H1 (cell line): ENCODE measurements at places on chromosomes 6 and 20. TPM values are rescaled to one million over a fixed set of nuclear protein-coding genes. Genes with fewer than 3 reads are reported as not detected.

DNA sequence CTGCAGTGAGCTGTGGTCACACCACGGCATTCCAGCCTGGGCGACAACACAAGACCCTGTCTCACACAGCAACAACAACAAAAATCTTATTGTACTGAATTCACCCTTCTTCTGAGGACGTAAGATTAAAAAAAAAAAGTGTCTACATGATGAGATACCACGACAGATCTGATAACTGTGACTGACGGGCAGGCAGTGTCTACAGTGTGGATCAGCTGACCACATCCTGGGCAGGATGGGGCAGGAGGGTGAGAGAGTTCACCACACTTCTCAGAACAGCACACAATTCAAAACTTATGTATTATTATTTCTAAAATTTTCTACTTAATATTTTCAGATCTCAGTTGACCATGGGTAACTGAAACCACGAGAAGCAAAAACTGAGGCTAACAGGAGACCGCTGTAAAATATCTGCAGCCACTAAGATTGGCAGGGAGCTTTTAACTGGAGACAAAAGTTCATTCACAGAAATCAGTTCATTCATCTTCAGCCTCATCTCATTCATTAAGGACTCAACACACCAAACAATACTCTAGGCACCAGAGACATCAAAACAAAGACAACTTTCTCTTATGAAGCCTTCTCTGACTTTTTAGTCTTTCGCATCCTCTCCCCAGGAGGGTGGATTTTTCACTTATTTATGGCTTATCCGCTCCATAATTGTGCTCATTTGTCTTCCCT lies 15.7 kb upstream of the NHSL1 start:
- no peak for DNase-seq
- no peak overlapping the region for H3K27ac ChIP-seq
- no peak overlapping the region for H3K4me3 ChIP-seq
- H3K36me3 ChIP-seq: no peaks in the 10 kb centered on the region
- H3K4me1 ChIP-seq: peaks cover 3% of the 10 kb centered on the region
- H3K27me3 ChIP-seq: no peaks in the 10 kb centered on the region

- H3K36me3 ChIP-seq: no peaks in the 10 kb centered on the region
- no peaks in the 10 kb centered on the region for H3K27me3 ChIP-seq
- H3K4me1 ChIP-seq: no peaks in the 10 kb centered on the region
- H3K27ac ChIP-seq: no peak overlapping the region
- no peak overlapping the region for H3K4me3 ChIP-seq
Measured at GRCh38 chr6:164842085-164842484, 467.3 kb downstream of the C6orf118 start.

Gene IL20RA
- 1.5 and 1.7 TPM in 2 replicates for total RNA-seq

GRCh38 chr20:33437141-33437911 lies 6.2 kb downstream of the SNTA1 start:
- no peaks in the 10 kb centered on the region for H3K36me3 ChIP-seq
- no peak for DNase-seq
- H3K4me1 ChIP-seq: no peaks in the 10 kb centered on the region
- H3K4me3 ChIP-seq: no peak overlapping the region
- H3K27me3 ChIP-seq: peaks cover 4% of the 10 kb centered on the region
- no peak overlapping the region for H3K27ac ChIP-seq

Gene LAMA4
- total RNA-seq: 0.92 and 1.5 TPM in 2 replicates

DNA sequence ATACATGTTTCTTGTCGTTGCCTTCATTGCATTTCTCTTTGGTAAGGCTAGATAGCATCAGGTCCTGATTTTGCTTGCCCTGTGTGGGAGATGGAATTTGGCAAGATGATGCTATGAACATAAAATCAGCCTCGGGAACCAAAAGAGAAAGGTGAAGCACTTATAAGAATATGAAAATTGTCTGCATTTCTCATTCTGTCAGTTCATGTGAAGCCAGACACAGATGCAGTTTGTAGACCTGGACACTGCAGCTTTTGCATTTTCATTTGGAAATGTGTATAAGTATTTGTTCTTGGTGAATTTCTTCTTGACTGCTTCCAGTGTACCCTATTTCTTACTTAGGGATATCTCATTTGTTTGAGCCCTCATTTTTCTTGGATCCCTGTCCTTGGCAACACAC lies 1.3 kb downstream of the YWHAB start:
- no peak overlapping the region for H3K27ac ChIP-seq
- no peaks in the 10 kb centered on the region for H3K4me1 ChIP-seq
- peak overlapping the region; percentile 96 for H3K4me3 ChIP-seq
- H3K27me3 ChIP-seq: no peaks in the 10 kb centered on the region
- DNase-seq: no peak

- peak within 1 kb of the TSS; percentile 68; the same call in 1 of the 2 replicates for H3K27ac ChIP-seq
- no peaks in the 10 kb centered on the region for H3K27me3 ChIP-seq
- H3K4me3 ChIP-seq: peak within 1 kb of the TSS; percentile 88
- DNase-seq: peak; percentile 80
- peaks cover 39% of the 10 kb centered on the region for H3K4me1 ChIP-seq
Measured at GRCh38 chr6:39228992-39229767, at the start of gene KCNK5. Gene KCNK5 (minus strand): TSS chr6:39229475. CDS start chr6:39229111, 364 bp downstream.

GRCh38 chr20:5143851-5144250 lies 17.0 kb downstream of the CDS2 start:
- no peaks in the 10 kb centered on the region for H3K27me3 ChIP-seq
- no peaks in the 10 kb centered on the region for H3K36me3 ChIP-seq
- H3K4me1 ChIP-seq: no peaks in the 10 kb centered on the region
- no peak overlapping the region for H3K27ac ChIP-seq
- no peak overlapping the region for H3K4me3 ChIP-seq

- no peaks in the 10 kb centered on the region for H3K27me3 ChIP-seq
- no peaks in the 10 kb centered on the region for H3K36me3 ChIP-seq
- DNase-seq: no peak
- H3K4me1 ChIP-seq: no peaks in the 10 kb centered on the region
- H3K27ac ChIP-seq: no peak overlapping the region
Measured at GRCh38 chr6:73667798-73668197, 14.0 kb upstream of the SLC17A5 start.

- H3K36me3 ChIP-seq: no peaks in the 10 kb centered on the region
- H3K27me3 ChIP-seq: no peaks in the 10 kb centered on the region
- DNase-seq: no peak
- no peak overlapping the region for H3K4me3 ChIP-seq
Measured at GRCh38 chr20:18909254-18909653, 95.7 kb downstream of the SCP2D1 start.

GRCh38 chr6:43205849-43206248 lies 23.4 kb downstream of the DNPH1 start:
- no peaks in the 10 kb centered on the region for H3K4me1 ChIP-seq
- no peaks in the 10 kb centered on the region for H3K36me3 ChIP-seq
- no peak for DNase-seq
- no peak overlapping the region for H3K4me3 ChIP-seq

GRCh38 chr6:149150301-149150700 lies 167.2 kb upstream of the TAB2 start:
- H3K4me3 ChIP-seq: no peak overlapping the region
- no peaks in the 10 kb centered on the region for H3K4me1 ChIP-seq
- no peak overlapping the region for H3K27ac ChIP-seq
- H3K36me3 ChIP-seq: no peaks in the 10 kb centered on the region
- DNase-seq: no peak

Gene FNDC11
- total RNA-seq: 2.5 and 2.6 TPM in 2 replicates

Gene CEP57L1
- 11.5 and 14.3 TPM in 2 replicates for total RNA-seq

- H3K4me3 ChIP-seq: no peak overlapping the region
- peaks cover 4% of the 10 kb centered on the region; the same call in 1 of the 2 replicates for H3K4me1 ChIP-seq
- no peak overlapping the region for H3K27ac ChIP-seq
- no peak for DNase-seq
Measured at GRCh38 chr6:166352923-166353322, 10.6 kb upstream of the SFT2D1 start.

Gene VGLL2
- total RNA-seq: 0.13 TPM in 1 of 2 replicates, not detected in the other

GRCh38 chr20:7240490-7240889 lies 473.0 kb downstream of the BMP2 start:
- DNase-seq: no peak
- H3K4me1 ChIP-seq: no peaks in the 10 kb centered on the region
- H3K27ac ChIP-seq: no peak overlapping the region
- no peak overlapping the region for H3K4me3 ChIP-seq
- no peaks in the 10 kb centered on the region for H3K36me3 ChIP-seq

- no peak overlapping the region for H3K4me3 ChIP-seq
- no peak overlapping the region for H3K27ac ChIP-seq
- no peak for DNase-seq
Measured at GRCh38 chr6:3009930-3010329, 10.2 kb downstream of the NQO2 start.

Gene SLC4A11
- 29.1 and 32.3 TPM in 2 replicates for total RNA-seq

DNA sequence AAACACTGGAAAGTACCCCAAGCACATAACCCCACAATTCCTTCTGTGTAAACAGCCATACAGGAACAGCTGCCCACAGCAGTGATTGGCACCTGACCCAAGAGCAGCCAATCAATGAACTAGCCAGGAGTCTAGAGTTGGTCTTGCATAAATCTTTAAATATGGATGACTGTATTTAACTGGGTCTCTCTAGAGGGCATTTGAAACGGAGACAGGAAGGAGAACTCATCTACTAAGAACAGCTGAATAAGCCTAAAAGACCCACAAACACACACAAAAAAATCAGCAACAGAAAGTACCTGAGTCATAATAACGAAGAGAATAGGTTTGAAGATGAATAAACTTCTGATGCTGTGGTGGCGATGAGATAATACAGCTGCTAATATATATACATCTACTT lies 49.0 kb upstream of the ASF1A start:
- H3K36me3 ChIP-seq: no peaks in the 10 kb centered on the region
- H3K27ac ChIP-seq: no peak overlapping the region
- no peak for DNase-seq
- H3K27me3 ChIP-seq: no peaks in the 10 kb centered on the region
- H3K4me1 ChIP-seq: no peaks in the 10 kb centered on the region

- peaks cover 17% of the 10 kb centered on the region for H3K36me3 ChIP-seq
- no peak overlapping the region for H3K27ac ChIP-seq
- H3K27me3 ChIP-seq: peaks cover 5% of the 10 kb centered on the region; the same call in 1 of the 2 replicates
- H3K4me3 ChIP-seq: no peak overlapping the region
Measured at GRCh38 chr20:385448-385847, 4.9 kb downstream of the TRIB3 start.

Gene GCM1
- not detected in 2 replicates for total RNA-seq

DNA sequence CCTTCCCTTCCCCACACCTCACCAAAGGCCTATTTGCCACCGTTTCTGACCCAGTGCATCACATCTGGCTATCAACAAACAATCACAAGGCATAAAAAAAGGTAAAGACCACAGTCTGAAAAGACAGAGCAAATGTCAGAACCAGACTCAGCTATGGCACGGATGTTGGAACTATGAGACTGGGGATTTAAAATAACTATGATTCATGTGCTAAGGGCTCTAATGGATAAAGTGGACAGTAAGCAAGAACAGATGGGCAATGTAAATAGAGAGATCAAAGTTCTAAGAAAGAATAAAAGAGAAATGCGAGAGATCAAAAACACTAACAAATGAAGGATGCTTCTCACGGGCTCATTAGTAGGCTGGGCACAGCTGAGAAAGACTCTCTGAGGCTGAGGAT lies 99.5 kb downstream of the LAMP5 start:
- no peaks in the 10 kb centered on the region for H3K4me1 ChIP-seq
- no peaks in the 10 kb centered on the region for H3K36me3 ChIP-seq
- H3K4me3 ChIP-seq: no peak overlapping the region
- H3K27ac ChIP-seq: no peak overlapping the region
- DNase-seq: no peak
- no peaks in the 10 kb centered on the region for H3K27me3 ChIP-seq

Gene WFDC10B
- 0.54 TPM in 1 of 2 replicates, not detected in the other for total RNA-seq
